ENCODE measurements at places on chromosomes 11 and 22. TPM values are rescaled to one million over a fixed set of nuclear protein-coding genes. Genes with fewer than 3 reads are reported as not detected.

The PANX3 gene
- polyA plus RNA-seq = not detected

- DNase-seq = no peak
Observed at GRCh38 chr11:66659763-66660162, 17.9 kb downstream of the RBM4B start.

DNA sequence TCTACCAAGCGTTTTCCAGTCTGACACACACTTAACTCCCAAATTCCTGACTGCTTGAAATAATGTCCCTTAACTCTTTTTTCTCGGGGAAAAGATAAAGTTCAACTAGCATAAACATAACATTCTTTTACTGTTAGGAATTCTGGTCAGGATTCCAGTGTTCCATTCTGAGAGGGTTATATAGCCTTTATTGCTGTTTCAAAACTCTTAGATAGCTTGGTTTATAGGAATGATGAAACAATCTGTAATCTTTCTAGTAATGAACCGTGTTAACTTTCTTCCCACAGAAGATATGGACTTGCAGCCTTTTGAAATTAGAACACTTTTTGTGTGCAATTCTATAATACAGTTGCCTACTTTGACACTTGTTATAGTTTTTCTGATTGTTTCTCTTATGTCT is 8.6 kb downstream of the REXO2 start:
- no peak for DNase-seq

- no peak for DNase-seq
Observed at GRCh38 chr22:47161631-47162030, 399.2 kb downstream of the TBC1D22A start.

GRCh38 chr11:68371171-68372041 is 59.0 kb downstream of the LRP5 start:
- no peak for DNase-seq

DNA sequence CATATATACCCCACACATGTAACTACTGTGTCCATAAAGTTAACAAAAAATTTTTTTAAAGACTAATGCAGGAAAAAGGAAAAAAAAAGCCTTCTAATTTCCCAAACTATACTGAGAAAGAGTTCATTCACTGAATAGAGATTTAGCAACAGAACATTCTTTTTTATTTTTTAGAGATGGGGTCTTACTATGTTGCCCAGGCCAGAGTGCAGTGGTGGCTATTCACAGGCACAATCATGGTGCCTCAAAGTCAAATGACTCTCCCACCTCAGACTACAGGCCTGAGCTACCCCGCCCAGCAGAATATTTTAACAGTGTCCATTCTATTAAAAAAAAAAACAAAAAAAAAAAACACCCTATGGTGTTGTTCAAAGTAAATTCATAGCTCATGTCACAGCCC is 25.7 kb downstream of the DGCR2 start:
- no peak for DNase-seq

- no peak for DNase-seq
Observed at GRCh38 chr11:45412051-45412471, 125.9 kb upstream of the SYT13 start.

GRCh38 chr11:9943386-9944110 is 279.7 kb downstream of the SWAP70 start:
- DNase-seq = no peak
